ENCODE measurements at places on chromosomes 4 and X.

DNA sequence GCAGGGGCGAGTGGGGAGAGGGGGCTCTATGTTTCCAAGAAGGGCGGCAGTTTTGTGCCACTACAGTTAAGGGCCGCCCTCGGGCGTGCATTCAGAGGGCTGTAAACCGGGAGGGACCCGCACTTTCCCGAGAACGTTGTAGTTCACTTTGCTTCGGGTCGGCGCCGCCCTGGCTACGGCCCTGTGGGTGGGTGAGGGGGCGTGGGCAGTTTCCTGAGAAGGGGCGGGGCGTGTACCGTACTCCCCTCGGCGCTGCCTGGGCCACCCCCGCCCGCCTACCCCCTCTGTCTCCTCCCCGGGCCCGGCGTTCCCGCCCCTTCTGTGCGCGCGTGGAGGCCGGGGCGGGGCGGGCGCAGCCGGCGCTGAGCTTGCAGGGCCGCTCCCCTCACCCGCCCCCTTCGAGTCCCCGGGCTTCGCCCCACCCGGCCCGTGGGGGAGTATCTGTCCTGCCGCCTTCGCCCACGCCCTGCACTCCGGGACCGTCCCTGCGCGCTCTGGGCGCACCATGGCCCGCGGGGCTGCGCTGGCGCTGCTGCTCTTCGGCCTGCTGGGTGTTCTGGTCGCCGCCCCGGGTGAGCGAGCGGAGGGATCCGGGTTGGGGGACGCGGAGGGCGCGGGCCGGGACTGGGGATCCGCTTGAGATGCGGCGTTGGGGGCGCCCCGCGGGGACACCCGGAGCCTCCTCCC, at the start of gene CD99:
TSS of gene CD99 (plus strand) at position 440 of the 687 bp plus-strand sequence. CDS start at position 506, 66 bp downstream.
- peak; percentile 88 for DNase-seq

DNA sequence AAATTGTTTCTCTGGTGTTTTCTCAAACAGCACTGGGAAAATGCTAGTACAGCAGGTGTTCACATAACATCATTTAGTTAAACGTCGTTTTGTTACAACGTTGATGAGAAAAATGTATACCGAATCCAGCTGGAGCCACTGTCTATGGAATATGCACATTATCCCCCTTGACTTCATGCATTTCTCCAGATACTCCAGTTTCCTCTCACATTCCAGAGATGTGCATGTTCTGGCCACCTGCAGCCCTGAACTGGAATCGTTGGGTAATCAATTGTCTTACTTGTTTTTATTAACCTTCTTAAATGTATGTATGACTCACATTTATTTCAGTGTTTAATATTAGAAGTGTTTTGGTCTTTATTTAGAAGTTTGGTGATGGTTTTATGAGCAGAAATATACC, 18.4 kb upstream of the ODAM start:
- DNase-seq, result no peak

DNA sequence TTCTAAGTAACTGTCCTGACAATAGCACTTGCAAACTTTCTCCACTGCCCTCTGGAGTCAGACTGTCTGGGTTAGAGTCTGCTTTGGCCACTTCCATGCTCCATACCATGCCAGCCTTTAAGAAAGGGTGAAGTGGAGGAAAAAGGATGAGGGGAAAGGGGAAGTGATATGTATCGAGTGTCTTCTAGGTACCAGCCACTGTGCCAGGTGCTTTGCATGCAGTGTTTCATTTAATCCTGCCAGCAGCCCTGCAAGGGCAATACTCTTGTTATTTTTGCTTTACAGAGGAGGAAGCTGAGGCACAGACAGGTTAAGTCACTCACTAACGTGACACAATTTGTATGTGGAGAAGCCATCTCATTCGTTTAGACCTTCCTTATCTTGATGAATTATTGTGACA, 55.6 kb downstream of the RTL9 start:
- no peak for DNase-seq

GRCh38 chr4:168632301-168632725, 135.5 kb downstream of the PALLD start:
- DNase-seq, result no peak

DNA sequence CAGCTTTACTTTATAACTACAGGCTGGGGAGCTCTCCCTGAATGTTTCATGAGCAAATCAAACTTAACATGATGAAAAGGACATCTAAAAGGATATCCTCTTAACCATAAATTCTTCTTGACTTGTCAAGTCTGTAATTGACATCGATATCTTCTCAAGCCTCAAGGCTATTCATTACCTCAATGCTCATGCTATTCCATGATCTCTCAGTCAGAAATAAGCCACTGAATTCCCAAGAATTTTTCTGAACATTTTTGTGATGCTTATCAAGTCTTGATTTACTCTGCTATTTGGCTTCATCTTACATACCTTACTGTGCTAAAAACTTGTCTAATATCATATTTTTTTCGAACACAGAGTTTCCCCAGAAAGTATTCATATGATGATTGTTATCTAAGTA, 433.4 kb downstream of the PDGFC start:
- DNase-seq, result no peak

- no peak for DNase-seq
These were observed 13.8 kb downstream of the SLC25A5 start for GRCh38 chrX:119482041-119482440.

GRCh38 chrX:118554511-118554910, 58.9 kb downstream of the DOCK11 start:
- DNase-seq, result no peak

- no peak for DNase-seq
These were observed 86.9 kb downstream of the EGF start for GRCh38 chr4:109999585-109999912.

DNA sequence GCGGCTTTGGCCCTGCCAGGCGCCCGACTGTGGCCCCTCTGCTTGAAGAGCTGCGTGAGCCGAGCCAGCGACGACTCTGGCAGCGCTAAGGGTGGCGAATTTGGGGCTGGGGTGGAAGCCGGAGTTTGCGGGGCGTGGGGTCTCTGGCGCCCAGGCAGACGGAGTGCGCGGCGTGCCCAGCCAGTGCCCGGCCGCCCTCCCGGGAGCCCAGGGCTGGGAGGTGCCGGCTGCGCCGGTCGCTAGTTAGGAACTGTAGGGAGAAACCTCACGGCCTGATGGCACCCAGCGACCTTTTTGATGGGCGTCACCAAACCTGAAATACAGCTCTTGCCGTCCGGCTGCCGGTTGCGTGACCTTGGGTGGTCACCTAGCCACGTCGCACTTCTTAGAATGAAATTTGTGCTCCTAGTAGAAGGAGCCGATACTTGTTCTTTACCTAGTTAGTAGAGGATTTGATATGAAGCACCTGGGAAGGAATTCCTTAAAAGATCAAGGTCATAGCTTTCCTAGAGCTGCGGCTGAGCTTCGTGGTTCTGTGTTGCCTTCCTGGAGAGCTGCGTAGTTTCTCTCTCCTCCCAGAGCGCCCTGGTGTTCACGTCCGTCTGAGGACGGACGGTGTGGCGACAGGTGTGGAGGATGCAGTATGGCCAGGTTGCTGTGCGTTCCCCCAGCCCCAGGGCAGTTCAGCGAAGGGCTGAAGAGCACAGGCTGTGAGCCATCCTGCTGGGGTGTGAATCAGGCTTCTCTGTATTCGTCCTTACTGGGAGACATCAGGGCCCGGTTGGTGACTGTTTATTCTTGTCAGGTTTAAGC, 680 bp downstream of the MAEA start:
- no peak for DNase-seq

DNA sequence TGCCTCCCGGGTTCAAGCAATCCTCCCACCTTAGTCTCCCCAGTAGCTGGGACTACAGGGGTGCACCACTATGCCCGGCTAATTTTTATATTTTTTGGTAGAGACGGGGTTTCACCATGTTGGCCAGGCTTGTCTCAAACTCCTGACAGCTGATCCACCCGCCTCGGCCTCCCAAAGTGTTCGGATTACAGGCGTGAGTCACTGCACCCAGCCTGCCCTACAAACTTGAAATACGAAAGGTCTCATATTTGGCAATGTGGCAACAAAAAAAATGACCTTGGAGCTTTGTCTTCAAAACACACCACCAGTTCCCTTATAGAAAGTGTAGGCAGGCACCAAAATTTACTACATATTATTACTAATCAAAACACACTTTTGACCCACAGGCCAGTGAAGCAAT, 22.9 kb upstream of the PTCHD1 start:
- no peak for DNase-seq

DNA sequence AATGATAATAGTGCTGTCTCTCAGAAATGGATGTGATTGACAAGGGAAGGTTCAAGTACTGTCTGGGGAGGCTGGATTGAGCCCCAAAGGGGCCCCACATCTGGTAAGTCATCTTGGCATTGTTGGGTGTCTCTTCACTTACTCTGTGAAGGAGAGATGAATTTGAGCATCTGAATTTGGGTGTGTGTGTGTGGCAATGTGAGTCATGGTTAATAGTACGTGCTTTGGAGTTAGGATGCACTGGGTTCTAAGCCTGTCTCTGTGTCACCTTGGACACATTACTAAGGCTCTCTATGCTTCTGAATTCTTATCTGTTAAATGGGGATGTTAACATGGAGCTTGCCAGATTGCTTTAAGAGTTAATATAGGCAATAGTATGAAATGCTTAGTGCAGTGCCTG, 80.4 kb downstream of the FRAS1 start:
- DNase-seq, result no peak

DNA sequence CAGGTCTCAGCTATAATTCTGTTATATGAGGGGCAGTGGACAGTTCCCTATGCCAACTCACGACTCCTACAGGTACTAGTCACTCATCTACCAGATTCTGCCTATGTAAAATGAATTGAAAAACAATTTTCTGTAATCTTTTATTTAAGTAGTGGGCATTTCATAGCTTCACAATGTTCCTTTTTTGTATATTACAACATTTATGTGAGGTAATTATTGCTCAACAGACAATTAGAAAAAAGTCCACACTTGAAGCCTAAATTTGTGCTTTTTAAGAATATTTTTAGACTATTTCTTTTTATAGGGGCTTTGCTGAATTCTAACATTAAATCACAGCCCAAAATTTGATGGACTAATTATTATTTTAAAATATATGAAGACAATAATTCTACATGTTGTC, 20.4 kb downstream of the EREG start:
- DNase-seq, result no peak

- DNase-seq, result no peak
These were observed 317.6 kb downstream of the DKK2 start for GRCh38 chr4:106718548-106718947.

DNA sequence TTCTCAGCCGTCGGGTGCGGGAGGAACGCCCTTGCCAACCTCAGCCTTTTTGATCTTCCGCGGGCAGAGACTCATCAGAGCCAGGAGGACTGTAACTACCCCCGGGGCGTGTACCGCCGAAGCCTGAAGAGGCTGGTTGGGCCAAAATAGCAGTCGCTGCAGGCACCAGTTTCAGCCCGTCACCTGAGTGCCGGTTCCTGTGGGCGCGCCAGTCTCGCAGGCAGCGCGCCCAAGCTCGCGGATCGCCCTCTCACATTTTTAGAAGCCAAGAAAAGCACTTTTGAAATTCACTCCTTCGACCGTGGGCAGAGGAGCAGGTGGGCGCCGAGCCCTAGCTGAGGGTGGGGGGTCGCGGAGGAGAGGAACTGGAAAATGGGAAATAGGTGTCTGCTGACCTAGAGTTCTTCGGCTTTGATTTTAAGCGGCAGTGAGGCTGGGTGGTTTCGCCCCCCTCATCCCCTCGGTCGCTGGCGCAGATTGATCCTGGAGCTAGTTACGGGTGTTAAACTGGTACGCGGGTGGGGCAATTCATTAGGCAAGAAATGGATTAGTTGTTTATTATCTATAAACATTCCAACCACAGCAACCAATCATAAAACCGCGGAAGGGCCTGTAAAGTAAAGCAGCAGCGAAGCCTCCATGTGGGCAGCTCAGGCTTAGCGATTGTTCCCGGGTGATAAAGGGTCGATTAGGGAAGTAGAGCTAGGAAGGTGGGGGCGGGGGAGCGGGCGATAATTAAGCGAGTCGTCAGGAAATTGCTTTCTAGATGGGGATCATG, 69.2 kb downstream of the FBXO8 start:
- no peak for DNase-seq

DNA sequence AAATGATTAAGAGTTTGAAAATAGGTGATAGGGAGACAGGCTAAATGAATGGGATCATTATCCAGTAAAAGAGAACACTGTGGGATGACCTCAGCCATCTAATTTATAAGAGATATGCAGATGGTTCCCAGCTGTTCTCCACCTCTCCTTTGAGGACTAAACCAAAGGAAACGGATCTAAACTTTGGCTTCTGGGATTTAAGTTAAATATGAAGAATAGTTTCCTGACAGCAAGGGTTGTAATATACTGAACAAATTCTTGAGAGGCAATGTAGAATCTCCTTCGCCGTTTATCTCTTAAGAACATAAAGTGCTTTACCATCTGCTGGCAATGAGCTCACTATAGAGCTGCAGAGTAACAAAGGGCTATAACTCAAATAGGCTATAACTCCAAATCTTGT, 35.4 kb upstream of the HPGDS start:
- no peak for DNase-seq

GRCh38 chr4:165927366-165927765, 54.3 kb downstream of the TLL1 start:
- no peak for DNase-seq

GRCh38 chr4:109959195-109959594, 46.5 kb downstream of the EGF start:
- DNase-seq, result no peak

GRCh38 chr4:107069049-107069448, 32.9 kb upstream of the DKK2 start:
- DNase-seq, result no peak

GRCh38 chrX:10749113-10749512, 128.7 kb upstream of the MID1 start:
- no peak for DNase-seq

DNA sequence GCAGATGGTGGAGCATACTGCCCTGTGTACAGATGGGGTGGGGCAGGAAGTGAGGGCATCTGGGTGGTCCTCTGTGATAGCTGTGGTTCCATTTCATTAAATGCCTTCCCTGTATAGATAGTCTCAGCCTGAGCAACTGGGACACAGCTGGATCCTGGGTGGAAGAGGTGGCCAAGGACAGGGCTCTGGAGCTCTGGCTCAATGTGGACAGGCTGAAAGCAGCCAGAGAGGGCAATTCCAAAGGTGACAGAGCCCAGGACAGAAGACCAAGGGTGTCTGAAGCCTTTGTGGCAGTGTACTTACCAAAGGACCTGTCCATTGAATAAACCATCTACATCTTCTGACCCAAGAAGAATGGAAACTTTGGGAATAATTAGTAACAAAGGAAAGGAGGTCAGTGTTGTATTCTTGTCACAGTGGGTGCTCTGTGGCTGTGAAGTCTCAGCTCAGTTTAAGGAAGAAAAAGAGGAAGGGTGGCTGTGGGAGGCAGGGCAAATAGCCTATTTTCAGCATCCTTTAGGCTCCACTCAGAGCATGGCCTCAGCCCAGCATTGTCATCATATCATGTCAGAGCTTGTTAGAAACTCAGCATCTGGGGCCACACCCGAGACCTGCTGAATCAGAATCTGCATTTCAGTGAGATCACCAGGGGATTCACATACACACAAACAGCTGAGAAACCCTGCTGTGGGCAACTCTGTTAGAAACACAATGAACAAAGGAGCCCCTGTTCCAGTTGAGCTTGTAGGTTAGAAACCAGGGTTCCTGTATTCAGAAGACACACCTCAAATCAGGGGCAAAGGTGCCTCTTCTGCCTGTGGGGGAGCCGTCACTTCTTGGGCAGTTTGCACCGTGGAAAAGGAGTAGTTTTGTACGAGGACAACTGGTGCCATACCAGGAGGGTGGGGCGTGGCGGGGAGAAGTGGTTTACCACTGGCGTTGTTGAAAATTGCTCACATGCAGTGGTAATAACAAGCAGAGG, 168.6 kb downstream of the PTTG2 start:
- peak; percentile 46 for DNase-seq

All from stimulated activated CD8-positive, alpha-beta memory T cell treated with anti-CD3 and anti-CD28 coated beads, Interleukin-7, amount 100 ng/mL, for 4 hours (primary cell).